ENCODE measurements at places on chromosomes 2 and 18.

GRCh38 chr18:23721696-23722480, 32.6 kb downstream of the LAMA3 start:
- DNase-seq, result peak; percentile 83

DNA sequence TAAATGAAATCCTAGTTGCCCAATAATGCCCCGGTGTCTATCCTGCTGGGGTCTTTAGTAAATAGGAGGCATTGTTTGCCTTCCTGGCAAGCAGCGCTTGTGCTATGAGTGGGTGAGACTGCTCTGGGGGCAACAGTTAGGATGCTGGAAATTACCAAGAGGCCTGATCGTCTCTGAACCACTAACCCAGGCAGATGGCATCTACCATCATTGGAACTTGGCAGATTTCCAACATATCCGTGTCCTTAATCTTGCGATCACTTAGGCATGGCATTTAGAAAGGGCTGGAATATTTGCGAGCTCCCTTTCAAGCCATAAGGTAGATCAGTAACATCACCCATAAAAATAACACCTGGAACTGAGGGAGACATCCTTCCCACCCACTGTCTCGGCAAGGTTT, 18.8 kb upstream of the SH3RF3 start:
- DNase-seq, result no peak

DNA sequence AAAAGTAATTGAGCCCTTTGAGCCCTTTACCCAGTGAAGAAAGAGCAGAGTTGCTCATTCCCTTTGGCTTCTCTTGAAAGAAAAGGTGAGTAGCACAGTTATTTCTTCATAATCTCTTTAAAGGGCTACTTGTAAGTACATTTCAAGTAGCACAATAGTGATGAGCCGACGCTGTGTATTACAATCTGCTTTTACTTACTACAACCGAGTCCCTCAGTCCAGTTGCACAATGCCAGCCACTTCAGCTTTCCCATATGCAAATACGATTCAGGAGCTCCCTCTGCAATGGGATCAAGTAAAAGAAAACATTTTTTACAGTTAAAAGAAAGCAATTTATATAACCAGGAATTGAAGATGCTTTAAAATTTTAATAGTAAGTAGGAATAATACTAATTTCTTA, 868.5 kb downstream of the RNF144A start:
- no peak for DNase-seq

DNA sequence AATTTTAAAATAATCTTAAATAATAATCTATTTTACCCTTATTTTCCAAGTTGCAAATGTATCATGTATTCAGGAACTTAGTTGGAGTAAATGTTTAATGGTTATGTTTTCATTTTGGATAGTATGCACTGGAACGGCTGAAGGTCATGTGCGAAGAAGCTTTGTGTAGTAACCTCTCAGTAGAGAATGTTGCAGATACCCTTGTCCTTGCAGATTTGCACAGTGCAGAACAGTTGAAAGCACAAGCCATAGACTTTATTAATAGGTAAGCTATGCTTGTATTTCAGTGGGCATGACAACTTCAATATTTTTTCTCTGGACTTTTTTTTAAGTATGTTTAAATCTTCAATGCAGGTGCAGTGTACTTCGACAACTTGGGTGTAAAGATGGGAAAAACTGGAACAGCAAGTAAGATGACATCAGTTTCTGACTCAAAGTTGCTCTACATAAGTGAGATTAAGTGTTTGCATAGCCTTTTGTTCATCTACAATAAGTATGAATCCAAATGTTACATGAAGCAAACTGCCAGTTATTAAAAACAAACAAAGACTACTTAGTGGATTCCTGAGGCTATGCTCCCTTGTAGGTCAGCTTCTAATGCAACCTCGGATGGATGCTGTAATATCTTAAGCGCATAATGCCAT, 63.1 kb downstream of the SPOPL start:
- no peak for DNase-seq

DNA sequence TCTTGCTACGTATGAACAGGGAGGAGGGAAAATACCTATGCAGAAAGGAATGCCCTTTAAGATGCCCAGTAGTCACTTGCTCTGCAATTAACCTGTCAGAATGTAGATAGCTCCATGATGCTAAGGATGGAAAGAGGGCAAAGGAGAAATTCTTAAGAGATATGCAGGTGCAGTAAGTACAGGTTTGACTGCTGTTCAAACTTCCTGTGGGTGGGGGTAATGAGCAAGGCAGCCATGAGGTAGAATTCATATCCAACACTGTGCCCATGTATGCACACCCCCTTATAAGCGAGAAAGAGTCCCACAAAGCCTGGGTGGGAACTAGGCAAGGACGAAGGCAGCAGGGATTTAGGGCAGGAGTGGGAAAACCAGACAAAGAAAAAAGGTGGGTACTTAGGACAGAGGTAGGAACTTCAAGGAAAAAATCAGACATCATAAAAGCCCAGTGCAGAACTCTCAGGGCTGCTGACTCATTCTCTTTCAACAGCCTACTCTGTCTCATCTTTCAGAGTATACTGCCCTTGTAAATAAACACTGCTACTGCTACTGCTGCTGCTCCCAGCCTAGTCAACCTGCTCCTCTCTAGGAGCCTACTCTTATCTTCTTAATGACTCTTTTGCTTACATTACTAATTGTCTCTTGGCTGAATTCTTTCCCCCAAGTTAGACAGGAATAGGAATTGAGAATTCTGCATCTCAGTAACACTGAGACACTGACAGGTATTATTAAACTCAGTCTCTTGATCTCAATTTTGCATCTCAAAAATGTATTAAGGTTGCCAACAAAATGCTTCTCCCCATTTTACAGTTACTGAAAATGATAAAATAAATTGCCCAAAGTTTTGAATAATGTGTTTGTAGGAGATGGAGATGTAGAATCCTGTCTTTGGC, 189.0 kb downstream of the PTH2R start:
- DNase-seq, result no peak

- DNase-seq, result peak; percentile 44
These were observed 25.6 kb downstream of the AP1S3 start for GRCh38 chr2:223811757-223812156.

DNA sequence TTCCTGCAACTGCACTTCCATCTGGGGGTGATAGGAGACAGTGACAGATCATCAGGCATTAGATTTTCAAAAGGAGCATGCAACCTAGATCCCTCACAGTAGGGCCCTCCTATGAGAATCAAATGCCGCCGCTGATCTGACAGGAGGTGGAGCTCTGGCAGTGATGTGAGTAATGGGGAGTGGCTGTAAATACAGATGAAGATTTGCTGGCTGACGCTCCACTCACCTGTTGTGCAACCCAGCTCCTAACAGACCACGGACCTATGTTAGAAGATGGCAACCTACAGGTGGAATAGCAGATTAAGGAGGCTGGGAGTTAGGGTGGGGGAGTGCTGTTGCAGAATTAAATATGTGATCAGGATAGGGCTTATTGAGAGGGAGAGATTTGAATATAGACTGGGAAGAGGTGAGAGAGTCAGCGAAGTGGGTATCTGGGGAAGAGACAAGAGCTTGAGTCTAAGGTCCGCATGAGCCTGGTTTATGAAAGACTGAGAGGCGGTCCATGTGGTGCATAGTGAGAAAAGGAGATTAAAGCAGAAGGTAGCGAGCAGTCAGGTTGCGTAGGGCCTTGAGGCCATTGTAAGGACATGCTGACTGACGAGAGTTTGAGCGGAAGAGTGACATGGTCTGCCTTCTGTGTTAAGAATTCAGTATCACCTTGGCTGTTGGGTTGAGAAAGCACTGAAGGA, 31.3 kb upstream of the TOGARAM2 start:
- DNase-seq, result no peak

DNA sequence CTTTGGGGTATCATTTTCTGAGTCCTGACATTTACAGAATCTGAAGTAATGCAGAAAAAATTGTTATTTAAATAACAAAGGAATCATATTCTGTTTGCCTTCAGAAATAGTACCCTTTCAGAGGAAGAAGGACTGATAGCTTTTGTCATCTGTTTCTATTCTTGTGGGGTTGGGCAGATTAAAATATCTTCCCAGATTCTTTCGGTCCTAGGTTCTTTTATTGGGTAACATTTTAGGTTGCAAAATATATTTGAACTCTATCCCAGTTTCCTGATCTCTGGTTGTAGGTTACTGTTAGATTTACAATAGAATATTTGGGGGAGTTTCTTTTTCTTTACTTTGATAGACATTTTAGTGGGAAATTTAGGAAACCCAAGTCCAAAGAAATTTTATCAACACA, 550.5 kb downstream of the SPAG16 start:
- peak; percentile 70 for DNase-seq

DNA sequence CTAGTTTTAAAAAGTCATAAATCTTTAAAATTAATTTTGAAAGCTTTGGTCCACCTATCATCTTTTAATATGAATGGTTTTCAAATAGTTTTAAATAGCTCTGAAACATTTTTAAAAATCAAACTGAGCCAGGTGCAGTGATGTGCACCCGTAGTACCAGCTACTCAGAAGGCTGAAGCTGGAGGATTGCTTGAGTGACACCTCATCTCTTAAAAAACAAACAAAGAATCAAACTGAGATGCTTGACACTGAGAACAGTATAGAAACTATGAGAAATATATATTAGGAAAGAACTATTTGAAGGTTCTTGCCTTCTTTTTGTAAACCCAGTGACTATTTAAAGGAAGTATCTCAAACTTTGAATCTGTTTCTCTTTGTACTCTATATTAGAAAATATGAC, 67.4 kb downstream of the BARD1 start:
- no peak for DNase-seq

- no peak for DNase-seq
These were observed 30.2 kb downstream of the GRHL1 start for GRCh38 chr2:9981655-9982054.

- peak; percentile 19 for DNase-seq
These were observed 172.3 kb downstream of the UBE2E3 start for GRCh38 chr2:181152701-181153100.

- peak; percentile 90 for DNase-seq
These were observed 5.0 kb upstream of the TET3 start for GRCh38 chr2:73979686-73980085.

DNA sequence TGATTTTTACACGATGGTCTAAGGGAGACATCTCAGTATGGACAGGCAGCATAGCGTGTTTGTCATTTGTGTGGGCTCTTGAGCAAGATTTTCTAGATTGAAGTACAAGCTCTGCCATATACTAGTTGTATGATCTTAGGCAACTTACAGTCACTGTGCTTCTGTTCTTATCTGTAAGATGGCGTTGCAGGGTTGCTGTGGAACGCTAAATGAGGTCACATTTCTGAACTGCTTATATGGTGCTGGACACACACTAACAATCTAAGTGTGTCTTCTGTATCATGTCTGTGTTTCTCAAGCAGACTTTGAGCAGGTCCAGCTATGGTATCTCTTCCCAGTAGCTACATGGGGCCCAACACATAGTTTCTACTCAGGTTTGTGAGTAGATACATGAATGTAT, 29.2 kb downstream of the PARD3B start:
- peak; percentile 43 for DNase-seq

DNA sequence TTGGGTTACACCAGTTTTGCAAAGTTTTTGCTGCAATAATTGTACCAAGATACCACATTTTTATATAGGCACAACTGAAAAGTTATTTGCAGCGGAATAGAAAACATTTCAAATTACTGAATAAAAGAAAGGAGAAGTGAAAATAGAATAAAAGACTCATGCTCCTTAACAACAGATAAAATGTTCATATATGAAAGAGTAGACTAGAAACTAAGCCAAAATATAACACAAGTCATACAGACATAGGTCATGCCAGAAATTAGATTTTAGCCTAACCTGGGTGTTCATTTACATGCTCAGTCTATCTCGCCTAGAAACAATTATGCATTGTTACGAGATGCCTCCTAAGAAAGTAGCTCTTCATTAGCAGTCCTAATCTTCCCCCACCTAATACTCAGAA, 16.4 kb upstream of the MAP3K20 start:
- DNase-seq, result no peak

GRCh38 chr2:230575642-230576324, 136.9 kb upstream of the CAB39 start:
- no peak for DNase-seq

GRCh38 chr2:128646691-128647090, 328.0 kb upstream of the HS6ST1 start:
- no peak for DNase-seq

DNA sequence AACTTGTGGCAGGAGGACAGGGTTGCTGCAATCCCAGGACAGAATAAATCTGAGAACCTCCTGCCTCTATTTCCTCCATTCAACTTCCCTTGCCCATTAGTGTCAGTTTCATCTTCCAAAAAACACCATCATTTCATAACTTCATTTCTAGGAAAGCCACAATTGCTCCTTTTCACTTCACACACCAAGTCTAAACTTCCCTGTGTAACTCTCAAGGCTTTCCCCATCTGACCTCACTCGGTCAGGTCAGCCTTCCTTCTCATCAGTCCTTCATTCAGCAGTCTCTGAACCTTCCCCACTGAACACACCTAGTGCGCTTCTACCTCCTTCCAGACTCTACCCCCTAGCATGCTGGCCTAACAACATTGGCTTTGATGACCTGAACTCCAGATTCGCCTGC, 35.8 kb downstream of the TCF7L1 start:
- no peak for DNase-seq

GRCh38 chr2:17708501-17708900, 45.1 kb downstream of the SMC6 start:
- no peak for DNase-seq

GRCh38 chr2:127525691-127526131, 578 bp downstream of the IWS1 start:
- DNase-seq, result peak; percentile 75

DNA sequence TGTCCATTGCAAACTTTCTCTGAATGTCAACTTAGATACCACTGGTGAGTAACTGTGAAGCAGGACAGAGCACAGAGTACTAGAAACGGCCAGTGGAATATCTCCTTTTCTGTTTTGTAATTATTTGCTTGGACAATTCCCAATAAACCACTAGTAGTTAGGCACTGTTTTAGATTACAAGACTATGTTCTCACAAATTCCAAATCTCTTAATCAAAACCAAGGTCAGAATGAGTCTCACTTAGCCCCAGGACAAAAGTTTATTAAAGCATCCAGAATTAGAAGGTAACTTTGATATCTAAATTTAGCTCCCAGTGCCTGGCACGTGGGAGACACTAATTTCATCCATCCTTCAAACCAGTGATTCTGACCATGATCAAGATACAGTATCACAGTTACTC, 89.0 kb downstream of the ZNF521 start:
- no peak for DNase-seq

- DNase-seq, result no peak
These were observed 50.3 kb downstream of the TCF7L1 start for GRCh38 chr2:85183479-85183878.

DNA sequence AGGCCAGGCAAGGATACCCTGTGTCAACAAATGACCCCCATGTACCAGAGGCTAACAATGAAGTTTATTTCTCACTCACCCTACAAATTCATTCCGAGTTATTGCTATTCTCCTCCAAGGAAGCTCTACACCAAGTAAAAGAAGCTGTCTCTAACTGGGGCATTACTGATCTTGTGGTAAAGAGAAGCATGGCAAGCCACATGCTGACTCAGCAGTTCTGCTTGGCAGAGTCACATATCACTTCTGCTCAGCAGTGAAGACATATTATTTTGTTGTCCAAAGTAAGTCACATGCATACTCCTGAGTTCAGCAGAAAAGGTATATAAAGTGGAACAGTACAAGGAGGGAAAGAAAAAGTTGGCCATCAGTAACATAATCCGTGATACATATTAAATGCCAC, 315.8 kb downstream of the GULP1 start:
- DNase-seq, result no peak
